ENCODE measurements at places on chromosomes 1 and 21. TPM values are rescaled to one million over a fixed set of nuclear protein-coding genes. Genes with fewer than 3 reads are reported as not detected.
A peak's percentile ranks its signal among the peaks of the same experiment; 100 is the strongest.

DNA sequence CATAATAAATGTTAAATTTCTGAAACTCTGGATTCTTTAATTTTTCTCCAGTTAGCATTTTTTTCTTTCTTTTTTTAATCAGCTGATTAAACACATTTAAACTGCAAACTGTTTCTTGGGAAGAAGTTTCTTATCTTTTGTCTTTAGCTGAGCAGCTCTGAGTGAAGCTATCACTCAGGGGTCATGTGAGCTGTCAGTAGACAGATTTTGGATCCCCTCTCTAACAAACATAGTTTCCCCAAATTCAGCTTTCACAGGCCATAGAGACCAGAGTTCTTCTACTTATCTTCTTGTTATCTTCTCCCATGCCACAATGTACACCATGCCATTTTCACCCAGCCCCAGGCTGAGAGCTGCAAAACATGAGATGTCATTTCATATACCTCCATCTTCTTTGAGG, 148.9 kb downstream of the CDC42BPA start:
- no peaks in the 10 kb centered on the region for H3K27me3 ChIP-seq
- DNase-seq = no peak
- H3K4me3 ChIP-seq = no peak overlapping the region
- no peaks in the 10 kb centered on the region for H3K36me3 ChIP-seq
- H3K27ac ChIP-seq = no peak overlapping the region

DNA sequence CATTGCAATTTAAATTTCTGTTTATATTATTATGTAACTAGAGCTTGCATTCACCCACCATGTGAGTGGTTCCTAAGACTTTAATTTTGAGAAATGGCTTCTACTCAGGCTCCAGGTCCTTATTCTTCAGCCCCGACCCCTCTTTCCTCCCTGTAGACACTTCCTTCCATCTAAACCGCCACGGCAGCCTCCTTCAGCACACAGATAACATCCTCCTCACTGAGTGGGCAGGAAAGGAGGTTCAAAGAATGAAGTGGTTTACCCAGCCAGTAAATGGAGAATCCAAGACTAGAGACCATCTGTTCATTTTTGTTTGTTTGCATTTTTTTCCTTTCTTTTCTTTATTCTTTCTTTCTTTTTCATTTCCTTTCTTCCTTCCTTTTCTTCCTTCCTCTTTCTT, 37.1 kb upstream of the SOD1 start:
- no peak for DNase-seq
- no peak overlapping the region for H3K4me3 ChIP-seq
- no peaks in the 10 kb centered on the region for H3K36me3 ChIP-seq
- no peaks in the 10 kb centered on the region for H3K4me1 ChIP-seq
- H3K27ac ChIP-seq = no peak overlapping the region
- H3K27me3 ChIP-seq = no peaks in the 10 kb centered on the region

DNA sequence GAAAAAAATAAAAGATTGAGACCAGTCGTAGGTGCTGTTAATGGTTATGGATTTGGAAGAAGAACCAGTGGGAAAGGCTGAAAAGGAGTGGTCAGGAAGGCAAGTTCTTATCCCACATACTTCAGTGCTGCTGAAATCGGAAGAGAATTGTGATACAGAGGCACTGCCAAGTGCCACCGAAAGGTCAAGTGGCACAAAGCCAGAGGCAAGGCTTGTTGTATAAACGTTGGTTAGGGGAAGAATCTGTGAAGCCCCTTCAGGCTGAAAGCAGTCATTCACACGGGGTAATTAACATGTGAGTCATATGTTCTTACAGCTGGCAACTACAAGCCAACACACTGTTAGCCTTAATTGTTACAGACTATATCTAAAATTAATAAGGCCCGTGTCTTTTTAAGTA, 48.8 kb downstream of the ZBTB40 start:
- no peak overlapping the region for H3K4me3 ChIP-seq
- no peak for DNase-seq
- H3K36me3 ChIP-seq = no peaks in the 10 kb centered on the region
- H3K4me1 ChIP-seq = no peaks in the 10 kb centered on the region

DNA sequence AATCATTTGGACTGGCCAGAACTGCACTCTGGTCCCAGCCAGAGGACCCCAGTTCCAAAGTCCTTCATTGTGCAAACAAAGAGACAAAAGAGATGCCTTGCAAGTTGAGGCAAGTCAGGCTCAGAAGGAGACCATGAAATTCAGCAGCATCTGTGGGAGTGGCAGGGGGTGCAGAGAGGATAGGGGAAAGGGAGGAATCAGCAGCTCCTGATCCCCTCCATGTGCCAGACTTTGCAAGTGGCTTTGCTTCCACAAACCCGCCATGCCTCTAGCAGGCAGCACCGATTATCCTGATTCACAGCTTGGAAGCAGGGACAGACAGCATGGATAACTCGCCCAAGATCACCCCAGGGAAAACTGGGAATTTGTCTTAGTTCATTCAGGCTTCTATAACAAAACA, 2.1 kb upstream of the CAPN9 start:
- H3K4me1 ChIP-seq = no peaks in the 10 kb centered on the region
- no peaks in the 10 kb centered on the region for H3K27me3 ChIP-seq
- no peaks in the 10 kb centered on the region for H3K36me3 ChIP-seq

DNA sequence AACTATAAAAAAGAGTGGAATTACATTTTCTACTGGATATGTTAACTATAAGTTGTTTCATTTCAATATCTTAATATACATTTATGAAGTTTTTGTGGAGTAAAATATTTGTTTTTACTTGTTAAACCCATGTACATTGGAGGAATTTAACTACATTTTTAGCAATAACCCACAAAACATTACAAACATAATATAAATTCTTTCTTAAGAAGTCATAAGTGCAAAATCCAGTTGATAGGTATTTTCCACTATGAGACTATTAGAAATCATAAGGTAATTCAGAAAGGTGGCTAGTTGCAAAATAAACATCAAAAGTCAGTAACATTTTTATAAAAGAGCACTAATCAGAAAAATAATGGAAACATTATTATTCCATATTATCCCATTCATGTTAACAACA, 73.9 kb upstream of the RRP15 start:
- H3K4me1 ChIP-seq = no peaks in the 10 kb centered on the region
- H3K4me3 ChIP-seq = no peak overlapping the region
- H3K27me3 ChIP-seq = no peaks in the 10 kb centered on the region
- no peak overlapping the region for H3K27ac ChIP-seq
- no peaks in the 10 kb centered on the region for H3K36me3 ChIP-seq

DNA sequence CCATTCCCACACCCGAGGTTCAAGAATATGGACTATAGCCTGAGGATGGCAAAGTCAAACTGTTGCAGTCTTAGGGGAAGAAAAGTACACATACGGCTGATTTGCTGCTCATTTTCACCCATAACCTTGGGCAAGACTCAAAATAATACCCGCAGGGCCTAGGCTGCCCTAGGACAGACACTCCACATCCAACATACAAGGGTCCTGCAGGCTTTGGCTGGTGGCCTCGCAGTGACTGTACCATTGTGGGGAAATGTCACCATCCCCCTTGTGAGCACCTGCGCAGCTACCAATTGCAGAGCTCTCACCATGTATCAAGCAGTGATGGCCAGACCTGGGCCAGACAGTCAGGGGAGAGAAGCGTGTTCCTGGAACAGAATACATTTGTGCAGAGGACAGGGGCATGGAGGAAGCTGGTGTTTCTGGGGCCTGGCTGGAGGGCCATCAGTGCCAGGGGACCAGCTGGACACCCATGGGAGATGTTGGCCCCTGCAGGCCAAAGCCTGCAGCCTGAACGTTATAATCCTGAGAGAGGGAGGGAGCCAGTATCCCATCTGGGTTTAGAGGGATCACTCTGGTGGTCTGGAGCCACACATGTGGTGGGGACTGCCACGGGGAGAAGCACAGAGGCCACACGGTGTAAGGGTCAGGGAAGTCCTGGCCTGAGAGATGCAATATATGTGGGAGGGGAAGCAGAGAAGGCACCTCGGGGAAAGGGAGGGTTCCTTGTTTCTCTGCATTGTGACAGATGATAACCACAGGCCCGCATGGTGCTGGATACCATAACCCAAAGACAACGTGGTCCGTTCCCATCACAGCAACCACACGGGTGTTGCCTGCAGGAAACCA, 101.2 kb downstream of the GLIS1 start:
- no peaks in the 10 kb centered on the region for H3K4me1 ChIP-seq
- no peak overlapping the region for H3K4me3 ChIP-seq
- no peaks in the 10 kb centered on the region for H3K36me3 ChIP-seq
- DNase-seq = peak; percentile 14
- no peak overlapping the region for H3K27ac ChIP-seq

- H3K27me3 ChIP-seq = no peaks in the 10 kb centered on the region
- H3K36me3 ChIP-seq = no peaks in the 10 kb centered on the region
- H3K4me1 ChIP-seq = no peaks in the 10 kb centered on the region
- H3K4me3 ChIP-seq = no peak overlapping the region
Observed at GRCh38 chr1:5111581-5111980, 457.2 kb downstream of the AJAP1 start.

GRCh38 chr1:151775894-151776664, 12.8 kb upstream of the MRPL9 start:
- H3K4me3 ChIP-seq = no peak overlapping the region
- H3K36me3 ChIP-seq = no peaks in the 10 kb centered on the region
- DNase-seq = no peak
- no peak overlapping the region for H3K27ac ChIP-seq
- H3K4me1 ChIP-seq = no peaks in the 10 kb centered on the region

- H3K27ac ChIP-seq = peak overlapping the region; percentile 49
- peaks cover under 1% of the 10 kb centered on the region for H3K36me3 ChIP-seq
- H3K27me3 ChIP-seq = no peaks in the 10 kb centered on the region
Observed at GRCh38 chr1:201138311-201138840, 11.4 kb upstream of the ASCL5 start.

DNA sequence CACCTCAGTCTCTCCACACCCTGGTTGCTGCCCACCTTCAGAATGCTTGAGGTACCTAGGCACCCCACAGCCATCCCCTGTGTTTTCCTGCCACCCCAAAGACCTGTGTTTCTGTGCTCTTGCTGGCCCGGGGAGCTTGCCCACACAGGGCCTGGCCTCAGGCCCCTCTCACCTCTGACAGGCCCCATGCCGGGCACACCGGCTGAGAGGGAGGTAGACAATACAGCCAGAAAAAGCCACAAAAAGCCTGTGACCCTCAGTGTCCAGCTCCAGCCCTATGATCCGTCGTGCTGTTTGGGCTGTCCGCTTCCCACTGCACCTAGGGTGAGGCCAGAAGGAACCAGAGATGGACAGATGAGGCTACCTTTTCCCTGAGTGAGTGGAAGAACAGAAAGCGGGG, 11.4 kb downstream of the SEMA6C start:
- no peaks in the 10 kb centered on the region for H3K27me3 ChIP-seq
- no peaks in the 10 kb centered on the region for H3K36me3 ChIP-seq
- no peak overlapping the region for H3K27ac ChIP-seq
- no peak overlapping the region for H3K4me3 ChIP-seq
- H3K4me1 ChIP-seq = no peaks in the 10 kb centered on the region
- DNase-seq = no peak

- no peak for DNase-seq
- H3K27me3 ChIP-seq = no peaks in the 10 kb centered on the region
- H3K4me1 ChIP-seq = no peaks in the 10 kb centered on the region
- no peaks in the 10 kb centered on the region for H3K36me3 ChIP-seq
Observed at GRCh38 chr1:190140644-190141043, 337.0 kb downstream of the BRINP3 start.

DNA sequence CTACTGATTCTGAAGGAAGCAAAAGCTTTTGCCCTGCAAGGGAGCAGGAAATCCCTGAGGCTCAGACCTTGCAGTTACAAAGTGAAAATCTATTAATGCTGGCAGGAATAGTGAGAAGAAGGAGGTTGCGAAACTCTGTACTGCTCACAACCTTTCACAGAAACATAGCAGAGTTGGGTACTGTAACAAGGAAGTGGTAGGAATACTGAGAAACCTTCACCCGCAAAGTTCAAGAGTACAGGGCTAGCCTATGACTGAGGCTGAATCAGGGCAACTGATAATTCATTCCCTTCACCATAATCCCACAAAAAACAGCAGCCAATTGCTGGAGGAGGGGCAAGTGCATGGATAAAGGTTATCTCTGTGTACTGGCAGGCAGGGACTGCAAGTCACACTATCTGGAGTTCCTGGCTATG, 23.9 kb upstream of the KCTD3 start:
- H3K4me1 ChIP-seq = peaks cover 3% of the 10 kb centered on the region
- H3K27ac ChIP-seq = peak overlapping the region; percentile 60
- H3K27me3 ChIP-seq = no peaks in the 10 kb centered on the region
- DNase-seq = peak; percentile 23

- DNase-seq = no peak
- no peaks in the 10 kb centered on the region for H3K36me3 ChIP-seq
- H3K4me3 ChIP-seq = no peak overlapping the region
- H3K27me3 ChIP-seq = no peaks in the 10 kb centered on the region
- H3K27ac ChIP-seq = no peak overlapping the region
Observed at GRCh38 chr1:116067566-116067890, 43.7 kb upstream of the MAB21L3 start.

- peaks cover 6% of the 10 kb centered on the region for H3K4me1 ChIP-seq
- H3K27me3 ChIP-seq = no peaks in the 10 kb centered on the region
- H3K4me3 ChIP-seq = peak within 1 kb of the TSS; percentile 87
Observed at GRCh38 chr1:228165372-228166169, at the start of gene IBA57. Gene IBA57, plus strand, starts transcription at chr1:228165804. Its CDS starts 13 bp downstream, at chr1:228165817.

DNA sequence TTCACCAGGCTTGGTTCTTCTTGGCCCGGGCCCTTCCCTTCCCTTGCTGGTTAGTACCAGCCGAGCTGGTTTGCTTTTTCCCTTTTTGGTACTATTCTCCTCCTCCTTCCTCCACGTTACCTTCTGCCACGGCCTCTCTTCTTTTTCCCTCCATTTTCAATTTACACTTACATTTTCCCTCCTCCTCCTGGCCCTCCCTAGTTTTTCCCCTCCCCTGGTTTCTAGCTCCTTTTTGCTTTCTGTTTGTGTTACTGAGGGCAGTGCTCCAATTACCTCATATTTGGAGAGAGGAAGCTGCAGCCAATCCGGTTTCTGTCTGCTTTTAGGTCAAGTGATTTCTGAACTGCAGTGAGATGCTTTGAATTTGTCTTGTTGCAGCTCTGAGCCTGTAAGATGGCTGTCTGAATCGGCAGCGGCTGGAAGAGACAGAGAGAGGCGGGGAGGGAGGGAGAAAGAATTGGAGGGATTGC, 63.7 kb downstream of the MACF1 start:
- no peaks in the 10 kb centered on the region for H3K36me3 ChIP-seq
- H3K4me3 ChIP-seq = peak overlapping the region; percentile 58
- H3K27ac ChIP-seq = peak overlapping the region; percentile 81

TIE1 gene
- 9.4 TPM for total RNA-seq

FAM78B gene
- 0.98 TPM for total RNA-seq

PSMA5 gene
- 28.8 TPM for total RNA-seq

PLA2G4A gene
- total RNA-seq = 5.6 TPM

SLC44A3 gene
- total RNA-seq = 2.1 TPM

LRRC39 gene
- 1.3 TPM for total RNA-seq

FH gene
- 43.2 TPM for total RNA-seq

IFI6 gene
- total RNA-seq = 18.7 TPM

KLHL12 gene
- 21.3 TPM for total RNA-seq
